Stimulated activated CD4-positive, alpha-beta T cell treated with anti-CD3 and anti-CD28 coated beads, Interleukin-12 subunit alpha, Interleukin-12 subunit beta, amount 100 ng/mL, for 24 hours (primary cell): ENCODE measurements at places on chromosomes 6 and 20.

DNA sequence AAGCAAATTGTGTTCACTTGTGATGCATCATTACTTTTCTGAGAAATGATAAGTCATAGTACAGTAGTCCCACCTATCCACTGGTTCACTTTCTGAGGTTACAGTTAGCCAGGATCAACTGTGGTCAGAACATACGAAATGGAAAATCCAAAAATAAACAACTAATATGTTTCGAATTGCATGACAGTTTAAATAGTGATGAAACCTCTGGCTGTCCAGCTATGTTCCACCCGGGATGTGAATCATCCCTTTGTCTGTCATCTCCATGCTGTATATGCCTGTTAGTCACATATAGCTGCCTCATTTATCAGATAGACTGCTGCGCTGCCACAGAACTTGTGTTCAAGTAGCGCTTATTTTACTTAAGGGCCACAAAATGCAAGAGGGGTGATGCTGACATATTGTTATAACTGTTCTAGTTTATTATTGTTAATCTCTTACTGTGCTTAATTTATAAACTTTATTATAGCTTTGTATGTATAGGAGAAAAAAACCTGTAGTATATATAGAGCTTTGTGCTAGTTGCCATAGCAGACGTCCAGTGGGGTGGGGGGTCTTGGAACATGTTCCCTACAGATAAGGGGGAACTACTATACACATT, 29.2 kb downstream of the AFDN start:
- DNase-seq = no peak

DNA sequence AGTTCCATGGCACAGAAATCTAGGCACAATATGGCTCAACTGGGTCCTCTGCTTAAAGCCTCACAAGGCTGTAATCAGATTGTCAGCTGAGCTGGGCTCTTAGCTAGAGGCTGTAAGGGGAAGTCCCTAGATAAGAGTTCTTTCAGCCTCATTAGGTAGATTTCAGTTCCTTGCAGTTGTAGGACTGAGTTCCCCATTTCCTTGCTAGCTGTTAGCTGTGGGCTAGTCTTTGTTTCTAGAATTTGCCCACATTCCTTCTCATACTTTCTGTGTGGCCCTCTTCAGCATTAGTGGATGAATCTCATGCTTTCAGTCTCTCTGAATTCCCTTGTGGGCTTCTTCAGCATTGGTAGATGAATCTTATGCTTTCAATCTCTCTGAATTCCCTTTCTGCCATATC, 71.0 kb upstream of the MRAP2 start:
- DNase-seq = no peak

DNA sequence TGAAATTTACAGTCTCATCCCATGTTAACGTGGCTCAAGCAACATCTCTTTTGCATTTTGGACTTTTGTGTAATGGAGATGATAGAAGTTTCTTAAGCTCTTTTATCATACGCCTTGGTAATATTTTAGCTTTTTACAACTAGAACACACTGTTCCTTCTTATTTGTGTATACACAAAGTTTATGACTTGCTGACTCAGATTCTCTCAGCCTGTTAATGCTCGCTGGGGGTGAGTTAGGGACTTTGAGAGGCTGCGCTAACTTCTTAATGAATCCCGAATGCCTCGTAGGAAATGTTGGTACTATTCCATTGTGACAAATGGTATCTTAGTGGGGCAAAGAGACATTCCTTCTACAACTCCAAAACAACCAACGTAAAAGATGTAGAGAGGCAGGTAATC, 509.7 kb downstream of the DOK5 start:
- no peak for DNase-seq

GRCh38 chr20:56442389-56443365, 25.8 kb upstream of the RTF2 start:
- no peak for DNase-seq

- DNase-seq = no peak
Measured at GRCh38 chr6:157941101-157941863, 40.4 kb upstream of the SYNJ2 start.

GRCh38 chr20:17273717-17274116, 46.9 kb downstream of the PCSK2 start:
- no peak for DNase-seq

- no peak for DNase-seq
Measured at GRCh38 chr6:151627689-151628444, 134.1 kb downstream of the CCDC170 start.

DNA sequence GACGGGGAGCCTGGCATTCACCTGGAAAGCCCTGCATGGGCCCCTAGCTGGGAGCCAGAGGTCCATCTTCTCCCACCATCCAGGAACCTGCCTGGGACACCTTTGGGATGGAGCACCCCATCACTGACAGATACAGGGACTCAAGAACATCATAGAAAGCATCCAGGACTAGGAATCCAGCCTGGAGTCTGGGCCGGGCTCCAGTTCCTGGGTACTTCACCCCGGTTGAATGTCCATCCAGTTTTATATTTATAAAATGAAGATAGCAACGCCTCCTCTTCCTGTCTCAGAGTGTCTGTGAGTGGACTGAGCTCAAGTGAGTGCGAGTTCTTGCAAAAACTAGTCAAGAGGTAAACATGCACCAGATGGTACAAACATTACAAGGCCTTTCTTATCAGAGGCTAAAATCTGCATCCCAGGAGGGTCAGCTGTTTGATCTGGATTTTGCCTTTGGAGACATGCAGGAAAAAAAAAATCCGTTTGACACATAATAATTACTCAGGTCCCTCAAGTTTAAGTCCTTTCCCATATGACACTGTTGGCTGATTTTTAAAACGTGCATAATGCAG, 27.4 kb downstream of the ZC3H12D start:
- DNase-seq = no peak

GRCh38 chr6:36926708-36927513, 27.6 kb upstream of the PI16 start:
- DNase-seq = no peak

DNA sequence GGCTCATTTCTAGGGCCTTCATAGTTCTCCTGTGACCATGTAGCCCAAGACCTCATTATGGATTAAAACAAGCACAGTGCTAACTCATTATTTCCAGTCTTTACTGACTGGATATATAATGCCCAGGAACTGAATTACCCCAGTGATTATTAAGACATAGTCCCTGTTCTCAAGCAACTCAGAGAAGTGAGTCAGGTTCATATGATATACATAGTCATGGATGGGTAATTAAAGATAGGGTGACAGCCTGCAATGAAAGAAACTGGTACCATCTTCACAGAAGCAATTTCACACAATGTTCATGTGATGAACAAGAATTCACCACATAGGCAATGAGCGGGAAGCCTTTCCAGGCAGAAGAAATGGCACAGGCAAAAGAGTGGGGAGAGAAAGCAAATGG, 3.5 kb downstream of the TRIM27 start:
- no peak for DNase-seq

DNA sequence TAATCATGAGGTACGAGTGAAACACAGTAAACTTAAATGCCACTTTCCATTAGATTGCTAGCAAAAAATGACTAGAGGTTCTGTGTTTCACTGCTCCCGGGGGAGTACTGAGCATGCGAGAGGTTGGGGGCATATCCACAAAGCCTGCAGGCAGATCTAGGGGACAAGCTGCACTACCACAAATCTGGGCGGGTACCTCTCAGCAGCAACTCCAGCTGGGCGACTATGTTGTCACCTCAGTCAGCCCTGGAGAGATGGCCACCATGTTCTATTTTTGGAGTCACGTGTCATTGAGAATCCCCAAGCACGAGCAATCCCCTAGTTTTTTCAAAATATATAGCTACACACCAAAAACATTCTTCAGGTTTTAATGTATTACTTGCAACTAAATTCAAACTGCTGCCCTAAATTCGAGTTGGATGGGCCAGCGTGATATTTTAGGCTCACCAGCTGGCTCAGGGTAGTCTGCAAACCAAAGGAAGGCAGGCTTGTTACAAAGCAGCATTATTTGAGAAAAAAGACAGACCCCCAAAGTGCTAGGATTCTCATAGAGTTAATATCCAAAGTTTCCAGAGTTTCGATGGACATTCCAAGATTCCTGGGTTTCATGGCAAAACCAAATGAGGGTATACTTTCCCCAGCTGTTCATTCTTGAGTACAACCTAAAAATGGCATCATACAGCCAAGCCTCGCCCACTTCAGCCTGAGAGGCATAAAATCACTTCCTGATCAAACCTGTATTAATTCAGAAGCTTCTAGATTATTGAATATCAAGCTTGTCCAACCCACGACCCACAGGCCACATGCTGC, 24.1 kb upstream of the MYLIP start:
- no peak for DNase-seq

DNA sequence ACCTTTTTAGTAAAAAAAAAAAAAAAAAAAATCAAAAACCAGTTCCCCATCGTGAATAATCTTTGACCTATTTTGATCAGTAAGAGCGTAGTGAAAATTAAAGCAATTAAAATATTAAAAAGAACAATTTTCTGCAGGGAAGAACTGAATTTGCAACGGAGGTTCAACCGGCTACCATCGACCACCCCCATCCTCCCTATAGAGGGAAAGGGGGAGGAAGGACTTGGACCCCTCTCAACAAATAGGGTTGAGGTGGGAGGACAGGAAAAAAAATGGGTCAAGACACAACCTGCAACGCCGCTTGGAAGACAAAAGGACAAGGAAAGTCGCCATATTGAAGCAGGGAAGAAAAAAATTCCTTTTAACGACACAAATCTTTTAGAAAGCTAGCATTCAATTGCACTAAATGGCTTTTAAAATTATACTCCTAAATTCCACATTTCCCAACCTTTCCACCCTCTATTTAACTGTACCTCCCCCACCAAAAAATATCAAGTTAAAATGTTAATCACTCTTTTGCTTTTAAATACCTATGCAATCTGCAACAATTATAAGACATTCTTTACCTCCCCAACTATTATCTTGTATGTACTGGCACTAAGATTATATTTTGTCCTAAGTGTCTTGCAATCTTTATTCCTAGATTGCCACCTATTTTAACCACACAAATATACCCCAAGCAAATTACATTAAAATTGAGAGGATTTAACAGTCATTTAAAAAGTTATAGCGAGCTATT, 1.7 kb downstream of the PPP1R10 start:
- no peak for DNase-seq
